Prostate gland (tissue), 2 donors: ENCODE measurements at places on chromosomes 5 and 9. TPM values are rescaled to one million over a fixed set of nuclear protein-coding genes. Genes with fewer than 3 reads are reported as not detected.

GRCh38 chr5:100505984-100506670, 29.0 kb upstream of the FAM174A start:
- DNase-seq = no peak

DNA sequence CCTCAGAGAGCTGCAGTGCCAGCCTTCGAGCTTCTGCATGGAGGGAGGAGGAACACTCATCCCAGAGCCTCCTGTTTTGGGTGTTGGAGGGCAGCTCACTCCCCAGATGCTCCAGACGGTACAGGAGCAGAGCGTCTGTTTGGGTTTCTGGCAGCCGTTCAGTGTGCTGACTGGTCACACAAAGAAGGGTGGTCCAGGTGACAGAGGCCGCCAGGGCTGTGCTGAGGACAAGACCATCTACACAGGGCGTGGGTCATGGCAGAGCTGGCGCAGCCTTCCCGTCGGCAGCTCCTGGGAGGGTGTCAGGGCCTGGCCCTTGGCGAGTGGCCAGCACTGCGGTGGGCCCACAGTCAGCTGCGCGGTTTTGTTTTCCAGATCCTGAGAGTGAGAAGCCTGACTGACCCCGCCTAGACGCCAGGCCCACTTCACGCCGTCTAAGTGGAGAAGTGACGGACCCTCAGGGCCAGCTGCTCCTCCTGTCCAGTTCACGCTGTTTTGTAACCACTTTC, 131.4 kb upstream of the FAM120A start:
- no peak for DNase-seq

DNA sequence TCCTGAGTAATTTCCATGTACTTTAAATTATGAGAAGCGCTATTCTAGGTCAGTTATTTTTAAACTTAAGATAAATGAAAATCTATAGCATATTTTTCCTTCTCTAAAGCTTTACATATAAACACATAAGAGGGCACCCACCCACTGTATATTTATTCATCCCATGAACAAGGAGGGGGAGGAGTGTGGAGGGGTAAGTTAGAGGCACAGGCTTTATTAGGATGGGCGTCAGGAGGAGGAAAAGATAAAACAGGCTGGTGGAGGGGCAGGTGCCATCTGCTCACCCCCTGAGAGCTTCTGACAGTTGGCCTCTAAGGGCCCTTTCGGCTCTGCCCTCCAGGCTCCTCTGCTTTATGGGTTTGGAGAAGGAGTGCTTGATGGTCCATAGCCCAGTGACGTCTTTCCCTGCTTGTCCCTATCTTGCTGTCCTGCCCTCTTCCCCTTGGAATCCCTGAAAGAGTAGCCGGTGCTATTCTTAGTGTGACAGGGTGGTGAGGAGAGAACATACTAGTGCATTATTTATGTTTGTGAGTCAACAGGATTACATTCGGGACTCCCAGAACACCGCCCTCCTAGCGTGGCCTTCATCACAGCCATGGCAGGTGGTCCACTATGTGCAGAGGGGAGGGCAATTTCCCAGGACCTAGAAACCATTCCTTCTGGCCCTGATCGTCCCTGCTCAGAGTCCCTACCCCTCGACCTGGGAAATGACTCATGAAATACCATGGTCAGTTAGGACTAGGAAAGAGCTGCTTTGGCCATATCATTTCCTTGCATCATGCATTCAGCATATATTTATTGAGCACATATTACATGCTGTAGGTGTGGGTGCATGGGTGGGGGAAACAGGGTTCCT, 7.9 kb upstream of the SYNPO start:
- DNase-seq = no peak

DNA sequence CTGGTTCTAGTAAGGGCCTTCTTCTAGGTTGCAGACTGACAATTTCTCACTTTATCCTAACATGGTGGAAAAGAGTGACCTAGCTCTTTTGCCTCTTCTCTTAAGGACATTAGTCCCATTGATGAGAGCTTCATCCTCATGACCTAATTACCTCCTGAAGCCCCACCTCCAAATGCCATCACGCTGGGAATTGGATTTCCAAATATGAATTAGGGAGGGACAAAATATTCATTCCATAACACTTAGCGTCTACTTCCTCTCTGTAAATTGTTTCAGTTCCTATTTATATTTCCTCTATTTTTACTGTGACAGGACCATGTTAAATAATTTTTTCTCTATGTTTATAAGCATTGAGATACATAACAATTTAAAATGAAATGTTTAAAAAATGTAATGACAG, 408.8 kb downstream of the CDH10 start:
- DNase-seq = no peak

DNA sequence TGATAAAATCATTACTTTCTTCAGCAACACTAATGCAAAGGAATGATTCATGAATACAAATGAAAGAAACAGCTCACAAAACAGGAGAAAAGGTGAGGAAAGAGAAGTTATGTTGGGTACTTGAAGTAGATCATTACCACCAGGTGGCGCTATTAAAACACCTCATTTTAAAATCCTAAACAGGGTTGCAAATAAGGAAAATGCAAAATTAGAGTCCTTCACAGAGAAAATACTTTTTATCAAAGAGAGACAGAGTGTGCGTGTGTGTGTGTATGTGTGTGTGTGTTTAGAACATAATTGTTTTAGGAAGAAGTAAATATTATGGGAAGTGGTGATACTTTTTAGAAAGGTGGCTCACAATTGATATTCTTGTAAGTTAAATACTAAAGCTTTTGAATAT, 49.5 kb upstream of the CD180 start:
- DNase-seq = peak; percentile 73

DNA sequence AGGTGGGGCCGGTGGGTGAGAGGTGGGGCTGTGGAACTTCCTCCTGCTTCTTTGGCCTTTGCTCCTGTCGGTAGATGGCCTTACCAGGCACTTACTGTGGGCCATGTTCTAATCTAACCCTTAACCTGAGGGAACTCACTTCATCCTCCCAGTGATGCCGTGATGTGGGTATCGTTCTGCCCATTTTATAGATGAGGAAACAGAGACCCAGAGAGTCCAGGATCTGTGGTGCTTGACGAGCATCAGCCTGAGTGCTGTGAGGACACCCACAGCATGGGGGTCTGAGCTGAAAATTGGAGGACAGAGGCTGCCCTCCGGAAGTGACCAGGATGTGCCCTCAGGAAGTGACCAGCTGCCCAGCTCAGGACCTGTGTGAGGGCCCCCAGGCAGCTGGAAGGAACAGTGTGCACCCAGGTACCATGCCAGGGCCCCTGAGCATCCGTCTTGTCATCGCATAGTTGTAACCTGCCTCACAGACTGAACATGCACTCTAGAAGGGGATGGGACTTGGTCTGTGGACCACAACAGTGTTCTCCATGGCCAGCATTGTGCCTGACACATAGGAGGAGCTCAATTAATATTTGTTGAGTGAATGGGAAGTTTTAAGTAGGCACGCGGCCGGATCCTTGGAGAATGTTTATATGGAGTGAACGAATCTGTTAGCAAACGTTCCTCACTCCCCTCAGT, 8.5 kb downstream of the NEK6 start:
- DNase-seq = no peak

- no peak for DNase-seq
Observed at GRCh38 chr5:56056875-56057274, 62.1 kb upstream of the IL6ST start.

DNA sequence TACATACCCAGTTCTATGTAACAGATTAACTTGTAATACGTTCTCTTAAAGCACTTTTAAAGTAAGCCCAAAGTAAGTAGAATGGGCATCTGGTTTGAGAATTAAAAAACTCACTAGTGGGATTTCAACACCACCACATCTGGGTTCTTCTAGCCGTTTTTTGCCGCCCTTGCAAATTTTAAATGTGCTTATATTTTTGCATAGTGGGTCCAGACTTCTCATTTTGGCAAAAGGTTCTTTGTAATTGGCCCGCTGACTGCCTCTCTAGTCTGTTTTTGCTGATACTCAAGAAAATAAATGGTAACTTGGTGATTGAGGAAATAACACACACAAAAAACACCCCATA, 582 bp upstream of the FBXO4 start:
- no peak for DNase-seq

DNA sequence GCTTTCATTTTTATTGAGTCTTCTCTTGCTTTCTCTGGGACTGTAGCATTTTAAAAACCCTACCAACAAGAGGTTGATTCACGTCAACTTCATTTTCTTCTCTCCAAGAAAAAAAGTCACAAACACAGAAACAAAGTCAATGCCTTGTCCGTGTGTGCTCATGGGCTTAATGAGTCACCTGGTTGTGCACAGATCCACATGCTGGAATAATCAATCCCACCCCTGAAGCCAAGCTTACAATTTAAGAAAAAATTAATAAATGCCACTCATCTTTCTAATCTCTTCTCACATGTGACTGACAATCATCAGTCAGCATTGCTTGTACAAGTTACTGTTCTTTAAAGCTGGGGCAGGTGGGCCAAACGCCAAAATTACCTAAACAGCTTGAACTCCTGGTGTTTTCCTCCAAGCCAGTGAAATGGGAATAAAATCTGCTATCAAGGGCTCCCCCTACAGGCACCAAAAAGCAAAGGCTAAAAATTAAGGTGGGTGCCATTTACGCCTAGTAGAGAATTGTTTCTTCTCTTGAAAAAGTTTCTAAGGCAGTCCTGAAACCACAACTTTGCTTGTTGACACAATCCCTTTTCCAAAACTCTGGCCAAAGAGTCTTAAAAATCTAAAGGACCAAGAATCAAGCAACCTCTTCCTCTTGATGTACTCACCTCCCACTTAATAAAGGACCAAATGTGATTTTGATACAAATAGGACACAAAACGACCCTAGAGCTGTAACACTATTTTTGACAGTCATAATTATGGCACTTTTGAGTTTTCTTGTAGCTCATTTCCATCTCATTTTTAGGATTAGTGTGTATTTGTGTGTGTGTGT, 21.3 kb downstream of the TRMO start:
- DNase-seq = no peak

- DNase-seq = no peak
Observed at GRCh38 chr5:134603059-134603458, 29.6 kb downstream of the SAR1B start.

- no peak for DNase-seq
Observed at GRCh38 chr9:131113655-131114054, 11.7 kb upstream of the NUP214 start.

DNA sequence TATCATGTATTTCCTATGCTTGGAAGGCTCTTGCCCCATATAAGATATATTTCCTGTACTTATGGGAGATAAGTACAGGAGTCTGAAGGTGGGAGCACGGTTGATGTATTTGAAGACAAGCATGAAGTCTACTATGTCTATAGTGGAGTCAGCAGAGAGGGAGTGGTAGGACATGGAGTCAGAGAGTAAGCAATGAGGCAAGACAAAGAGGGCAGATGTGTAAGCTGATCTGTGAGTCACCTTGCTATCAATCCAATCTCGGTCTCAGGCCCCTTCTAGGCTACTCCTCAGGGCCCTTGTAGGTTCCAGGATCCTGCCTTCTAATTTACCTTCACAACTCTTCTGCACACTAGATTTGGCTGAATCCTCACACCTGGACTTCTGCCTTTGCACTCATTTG, 105.5 kb downstream of the MACIR start:
- no peak for DNase-seq

GRCh38 chr9:84850830-84851392, 181.4 kb downstream of the NTRK2 start:
- DNase-seq = no peak

GRCh38 chr5:107610798-107611197, 59.9 kb downstream of the EFNA5 start:
- no peak for DNase-seq

CCL27 gene
- not detected for total RNA-seq

PCDH12 gene
- total RNA-seq = 1.4 TPM

ZNF879 gene
- total RNA-seq = 6.6 TPM

PCDHA12 gene
- 0.40 TPM for total RNA-seq
